ENCODE measurements at places on chromosomes 7 and 10.

DNA sequence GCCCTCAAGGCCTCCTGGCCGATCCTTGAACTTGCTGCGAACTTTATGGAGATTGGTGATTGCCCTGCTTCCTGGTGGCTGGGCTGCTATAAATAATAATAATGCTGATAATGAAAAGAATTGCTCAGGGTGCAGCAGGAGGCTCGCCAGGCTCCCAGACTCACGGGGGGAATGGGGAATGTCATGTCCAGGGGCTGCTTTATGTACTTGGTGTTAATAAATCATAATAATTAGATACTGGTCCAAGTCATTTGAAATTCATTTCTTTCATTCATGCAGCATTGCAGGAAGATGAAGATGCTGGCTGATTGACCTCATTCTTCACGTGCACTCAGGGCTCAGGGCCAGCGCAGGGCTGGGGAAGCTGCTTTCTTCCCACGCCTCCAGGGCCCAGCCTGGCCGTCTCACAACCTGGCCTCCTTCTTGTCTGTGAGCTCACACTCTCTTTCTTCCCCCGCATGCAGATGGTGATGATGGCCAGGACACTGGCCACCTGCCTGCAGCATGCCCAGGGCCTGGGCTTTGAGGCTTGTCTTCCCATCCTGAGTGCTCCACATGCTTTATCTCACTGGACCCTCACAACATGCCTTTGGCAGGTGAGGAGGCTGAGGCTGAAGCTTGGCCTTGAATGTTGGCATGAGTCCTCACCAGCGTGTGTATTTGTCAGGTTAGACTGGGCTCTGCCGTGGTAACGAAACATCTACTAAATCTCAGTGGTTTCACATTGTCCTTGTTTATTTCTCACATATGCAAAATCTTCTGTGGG lies 138.4 kb upstream of the TNS3 start:
- DNase-seq: no peak

GRCh38 chr7:901388-902154 lies 25.2 kb downstream of the GET4 start:
- peak; percentile 62 for DNase-seq

DNA sequence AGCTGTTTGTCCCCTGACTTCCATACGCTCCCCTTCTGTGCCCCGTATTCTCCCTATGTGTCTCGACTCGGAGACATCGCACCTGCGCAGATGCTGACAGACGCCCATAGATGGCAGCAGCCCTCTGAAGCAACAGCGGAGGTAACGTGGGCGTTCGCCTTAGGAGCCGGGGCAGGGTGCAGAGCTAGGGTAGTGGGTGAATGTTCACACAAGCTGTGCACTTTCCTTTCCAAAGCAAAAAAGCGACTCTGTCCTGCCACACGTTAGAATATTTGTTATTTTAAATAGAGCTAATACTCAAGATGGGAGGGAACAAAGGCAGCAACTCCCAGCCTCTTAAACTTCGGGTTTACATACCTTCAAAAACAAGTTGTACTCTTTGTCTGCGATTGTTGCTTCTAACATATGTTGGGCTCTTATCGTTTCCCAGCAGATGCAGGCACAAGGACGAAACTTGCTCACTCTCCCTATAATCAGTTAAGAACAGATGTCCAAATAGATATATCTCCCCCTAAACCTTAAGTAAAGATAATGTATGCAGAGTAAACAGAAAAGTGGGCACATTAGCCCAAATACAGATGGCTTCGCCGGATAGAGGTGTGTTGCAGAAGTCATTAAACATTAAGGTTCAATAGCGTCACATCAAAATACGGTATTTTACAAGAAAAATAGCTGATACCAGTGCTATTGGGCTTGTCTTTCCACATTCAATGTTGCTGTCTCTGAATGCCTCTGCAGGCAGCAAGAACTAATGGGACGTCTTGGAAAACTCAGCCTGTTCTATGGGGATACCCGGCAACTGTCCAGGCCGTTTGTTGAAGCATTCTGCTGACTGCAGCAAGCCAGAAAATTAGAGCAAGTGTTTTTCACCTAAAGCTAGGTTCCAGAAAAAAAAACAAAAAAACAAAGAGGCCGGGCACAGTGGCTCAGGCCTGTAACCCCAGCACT lies 340.3 kb upstream of the PRKCQ start:
- peak; percentile 79 for DNase-seq

GRCh38 chr10:47092376-47092775 lies 181.1 kb downstream of the PTPN20 start:
- DNase-seq: no peak

GRCh38 chr10:119657725-119658124 lies 6.5 kb downstream of the BAG3 start:
- DNase-seq: peak; percentile 57

- no peak for DNase-seq
Measured at GRCh38 chr7:109763611-109764010, 1193.9 kb downstream of the DNAJB9 start.

GRCh38 chr10:79409726-79410085 lies 35.7 kb downstream of the ZCCHC24 start:
- peak; percentile 97 for DNase-seq

DNA sequence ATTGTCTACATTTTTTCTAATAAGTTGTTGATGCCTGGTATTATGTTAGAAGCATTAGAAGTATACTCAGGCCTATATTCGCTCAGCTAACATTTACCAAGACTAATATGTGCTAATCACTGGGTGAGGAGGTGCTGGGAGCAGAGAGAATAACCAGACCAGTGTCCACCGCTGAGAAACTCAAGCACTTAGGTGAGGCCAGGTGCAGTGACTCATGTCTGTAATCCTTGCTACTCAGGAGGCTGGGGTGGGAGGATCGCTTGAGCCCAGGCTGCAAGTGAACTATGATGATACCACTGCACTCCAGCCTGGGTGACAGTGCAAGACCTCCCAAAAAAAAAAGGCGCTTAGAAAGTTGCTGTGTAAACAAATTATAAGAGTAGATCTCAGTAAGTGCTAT lies 182.2 kb upstream of the AOAH start:
- DNase-seq: no peak

GRCh38 chr7:140200061-140200989 lies 23.5 kb upstream of the KDM7A start:
- peak; percentile 35 for DNase-seq

- DNase-seq: no peak
Measured at GRCh38 chr10:126702181-126702580, 31.7 kb upstream of the C10orf90 start.

DNA sequence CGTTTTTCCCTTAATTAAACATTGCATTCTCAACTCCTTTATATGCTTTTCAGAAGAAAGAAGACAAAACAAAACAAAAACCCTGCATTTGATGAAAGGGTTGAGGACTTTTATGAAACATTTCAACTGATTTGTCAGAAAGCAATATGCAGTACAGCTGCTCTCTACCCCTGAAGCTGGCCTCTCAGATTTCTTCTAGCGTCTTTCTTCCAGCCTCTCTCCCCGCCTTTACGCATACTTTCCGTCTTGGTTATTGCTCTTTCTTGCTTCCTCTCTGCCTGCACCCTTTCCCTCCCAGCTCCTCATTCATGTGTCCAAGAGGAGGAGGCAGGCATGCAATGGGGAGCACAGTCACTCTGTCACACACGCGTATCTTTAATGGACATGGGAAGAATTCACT lies 91.0 kb upstream of the COL1A2 start:
- DNase-seq: no peak

DNA sequence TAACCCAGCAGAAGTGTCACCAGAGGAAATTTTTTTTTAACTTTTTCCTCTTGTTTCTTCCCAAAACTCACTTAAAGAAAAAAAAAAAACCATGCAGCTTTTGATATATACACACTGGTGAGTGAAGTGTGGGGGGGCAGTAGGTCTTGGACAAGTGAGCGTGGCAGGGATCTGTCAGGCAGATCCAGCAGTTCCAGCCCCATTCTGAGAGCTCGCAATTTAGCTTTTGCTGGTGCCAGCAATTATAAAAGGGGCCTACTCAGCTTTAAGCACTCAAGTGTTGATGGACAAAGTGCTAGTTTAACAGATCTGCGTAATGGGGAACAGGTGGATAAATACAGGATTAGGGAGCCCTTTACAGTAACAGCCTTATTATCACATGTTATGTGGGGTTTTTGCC lies 619.2 kb upstream of the GALNT17 start:
- DNase-seq: no peak

DNA sequence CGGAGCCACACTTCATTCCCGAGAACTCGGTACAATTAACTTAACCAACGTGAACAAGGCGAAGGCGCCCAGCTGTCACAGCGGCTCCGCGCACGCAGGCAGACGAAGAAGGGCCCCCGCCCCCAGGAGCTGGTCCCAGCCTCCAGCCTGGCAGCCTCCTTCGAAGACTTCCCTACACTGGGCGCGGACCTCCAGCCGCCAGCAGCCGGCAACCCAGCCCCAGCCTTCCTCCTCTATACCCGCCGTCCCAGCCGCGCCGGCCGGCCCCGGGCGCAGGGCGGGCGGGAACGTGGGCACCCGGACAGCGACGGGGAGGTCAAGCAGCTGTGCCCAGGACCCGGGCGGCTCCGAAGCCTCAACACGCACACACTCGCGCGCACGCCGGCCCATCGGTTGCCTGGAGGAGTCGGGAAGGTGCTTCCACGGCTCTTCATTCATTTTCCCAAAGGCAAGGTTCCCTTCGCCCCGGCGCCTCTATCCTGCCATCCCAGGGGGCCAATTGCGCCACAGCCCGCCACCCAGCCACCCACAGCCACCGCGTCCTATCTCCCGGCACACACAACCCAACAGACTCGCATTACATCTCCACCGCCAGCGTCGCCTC lies 1.6 kb downstream of the CHST15 start:
- peak; percentile 69 for DNase-seq

DNA sequence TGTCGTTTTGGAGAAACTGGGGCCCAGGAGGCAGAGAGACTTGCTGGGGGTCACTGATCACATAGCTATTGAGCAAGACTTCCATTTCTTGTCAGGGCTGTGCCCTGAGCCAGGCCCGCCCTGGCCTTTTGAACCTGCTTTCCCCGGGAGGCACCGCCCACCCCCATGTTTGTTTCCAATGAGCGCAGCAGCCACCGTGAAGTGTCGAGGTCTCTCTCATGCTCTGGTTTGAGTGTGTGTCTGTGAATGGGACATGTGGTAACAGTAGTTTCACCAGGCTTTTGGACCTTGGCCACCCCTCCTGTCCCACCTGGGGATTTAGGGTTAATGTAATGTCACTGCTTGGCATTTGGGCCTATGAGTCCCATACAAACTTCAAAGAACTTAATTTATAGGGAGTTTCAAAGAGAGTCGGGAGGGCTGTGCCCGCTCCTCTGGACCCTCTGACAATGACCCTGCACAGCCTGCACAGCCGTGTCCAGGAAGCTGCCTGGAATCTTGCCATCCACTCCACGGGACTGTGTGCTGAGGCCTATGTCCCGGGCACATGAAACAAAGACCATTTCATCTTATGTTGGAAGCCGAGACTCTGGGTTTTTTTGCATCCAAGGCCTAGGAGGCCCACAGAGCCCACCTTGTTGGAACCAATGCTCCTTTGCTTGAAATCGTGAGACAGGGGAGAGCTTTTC lies 6.3 kb downstream of the PRF1 start:
- peak; percentile 44 for DNase-seq
